ENCODE measurements at places on chromosomes 2 and 18.

GRCh38 chr2:80233333-80233732 lies 71.2 kb downstream of the LRRTM1 start:
- no peak for DNase-seq

- DNase-seq: no peak
These were observed 29.4 kb upstream of the MBP start for GRCh38 chr18:77161961-77162360.

GRCh38 chr2:6876309-6876708 lies 1.3 kb upstream of the RSAD2 start:
- DNase-seq: no peak

GRCh38 chr18:9403795-9404564 lies 69.4 kb downstream of the TWSG1 start:
- no peak for DNase-seq

DNA sequence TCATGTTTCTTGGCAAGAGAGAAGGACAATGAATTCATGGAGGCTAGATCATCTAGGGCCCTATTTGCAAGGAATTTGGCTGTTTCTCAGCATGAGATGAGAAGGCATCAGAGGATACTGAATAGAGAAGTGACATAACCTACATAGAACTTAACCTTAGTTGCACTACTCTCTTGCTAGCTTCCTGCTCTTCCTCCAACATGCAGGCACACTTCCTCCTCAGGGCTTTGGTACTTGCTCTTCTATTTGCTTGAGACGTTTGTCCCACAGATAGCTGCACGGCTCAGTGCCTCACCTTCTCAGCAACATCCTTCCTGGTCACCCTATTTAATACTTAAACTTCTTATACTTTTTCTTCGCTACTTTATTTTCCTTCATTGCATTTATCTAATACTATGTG lies 20.0 kb upstream of the LANCL1 start:
- no peak for DNase-seq

DNA sequence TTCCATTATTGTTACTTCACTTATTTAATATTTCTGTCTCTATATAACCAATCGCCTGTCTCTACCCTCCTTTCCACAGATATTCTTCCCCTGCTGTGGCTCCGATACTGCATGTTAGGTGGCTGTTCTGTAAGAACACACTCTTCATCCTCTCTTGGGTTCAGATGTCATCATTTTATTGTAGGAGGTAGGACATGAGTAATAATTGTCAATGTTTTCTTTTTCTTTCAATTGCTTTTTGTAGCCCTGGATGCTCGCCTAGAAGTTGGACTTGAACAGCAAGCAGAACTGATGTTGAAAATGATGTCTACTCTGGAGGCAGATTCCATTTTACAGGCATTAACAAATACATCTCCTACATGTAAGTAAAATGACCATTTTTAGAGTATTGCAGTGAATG lies 128.6 kb downstream of the BIRC6 start:
- DNase-seq: no peak

- no peak for DNase-seq
These were observed 6.0 kb downstream of the RSAD2 start for GRCh38 chr2:6883448-6884122.

DNA sequence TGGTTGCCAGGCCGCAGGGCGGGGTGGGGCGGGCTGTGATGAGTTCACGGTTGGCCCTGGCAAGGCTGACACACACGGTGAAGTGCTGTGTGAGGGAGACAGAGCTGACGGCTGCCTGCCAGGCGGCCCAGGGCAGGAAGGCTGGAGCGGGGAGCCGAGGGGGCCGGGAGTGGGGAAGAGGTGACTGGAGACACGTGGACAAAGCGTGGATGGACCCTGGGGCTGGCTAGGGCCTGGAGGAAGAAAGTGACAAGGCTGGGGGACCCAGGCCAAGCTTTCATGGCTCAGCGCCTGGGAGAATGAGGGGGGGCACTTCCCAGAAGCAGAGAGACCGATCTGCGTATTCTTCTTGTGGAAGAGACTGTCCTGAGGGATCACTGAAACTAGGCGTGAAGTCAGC lies 123.2 kb downstream of the DYSF start:
- no peak for DNase-seq

DNA sequence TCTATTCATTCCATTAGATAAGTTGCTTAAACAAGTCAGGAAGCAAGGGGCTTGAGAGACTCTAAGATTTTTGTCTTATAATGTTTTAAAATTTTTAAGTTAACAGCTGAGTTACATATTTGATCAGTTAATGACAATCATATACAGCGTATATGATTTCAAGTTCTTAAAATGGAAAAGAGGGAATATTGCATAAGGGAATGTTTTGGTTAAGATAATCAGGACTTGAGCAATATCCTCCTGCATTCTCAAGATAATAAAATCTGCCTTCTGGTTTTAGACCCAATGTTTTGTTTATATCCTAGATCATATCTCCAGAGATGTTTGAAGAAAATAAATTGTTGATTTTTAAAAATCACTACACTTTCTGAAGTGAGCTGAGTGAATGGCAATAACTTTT lies 13.4 kb upstream of the DYNC1I2 start:
- no peak for DNase-seq

DNA sequence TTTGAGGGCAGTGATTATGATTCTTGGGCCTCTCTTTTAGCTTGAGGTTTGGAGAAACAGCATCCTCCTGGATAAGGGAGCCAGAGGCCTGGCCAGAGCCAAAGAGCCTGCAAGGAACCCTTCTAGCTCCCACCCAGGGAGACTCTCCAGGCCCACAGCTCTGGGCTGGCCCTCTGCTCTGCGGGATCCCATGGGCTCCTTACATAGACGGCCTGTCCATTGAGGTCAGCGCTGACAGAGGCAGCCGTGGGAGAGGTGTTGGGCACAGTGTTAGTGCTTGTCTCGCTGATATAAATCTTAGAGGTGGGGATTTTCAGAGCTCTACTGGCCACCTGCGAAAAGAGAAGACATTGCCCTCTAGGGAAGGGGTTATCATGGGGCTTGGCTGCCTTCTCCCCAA lies 67.2 kb downstream of the XDH start:
- DNase-seq: no peak

DNA sequence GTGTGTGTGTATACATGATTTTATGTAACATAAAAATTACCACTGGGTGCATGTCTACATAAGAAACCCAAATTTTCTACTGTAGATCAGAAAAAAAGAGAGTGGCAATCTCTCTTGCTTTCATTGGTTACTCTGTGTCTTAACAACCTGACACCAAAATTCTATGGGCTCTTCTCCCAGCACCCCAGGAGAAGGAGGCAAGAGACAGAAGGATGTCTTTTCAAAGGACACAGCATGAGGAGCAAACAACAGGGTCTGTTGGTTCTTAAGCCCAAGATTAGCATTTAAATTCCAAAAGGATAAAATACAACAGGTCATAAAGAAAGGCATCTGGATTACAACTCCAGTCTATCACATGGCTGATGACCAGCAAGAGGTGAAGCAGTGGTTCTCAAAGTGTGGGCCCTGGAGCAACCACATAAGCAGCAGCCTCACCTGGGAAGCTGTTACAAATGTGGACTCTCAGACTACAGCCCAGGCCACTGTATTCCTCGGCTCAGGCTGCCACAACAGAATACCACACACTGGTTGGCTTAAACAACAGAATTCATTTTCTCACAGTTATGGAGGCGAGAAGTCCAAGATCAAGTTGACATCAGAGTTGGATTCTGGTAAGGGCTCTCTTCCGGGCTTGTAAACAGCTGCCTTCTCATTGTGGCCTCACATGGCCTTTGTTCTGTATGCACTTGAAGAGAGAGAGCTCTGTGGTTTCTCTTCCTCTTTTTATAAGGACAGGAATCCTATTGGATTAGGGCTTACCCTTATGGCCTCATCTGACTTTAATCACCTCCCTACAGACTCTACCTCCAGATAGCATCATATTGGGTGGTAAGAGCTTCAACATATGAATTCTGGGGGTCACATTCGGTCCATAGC lies 79.8 kb upstream of the RNF152 start:
- DNase-seq: no peak

- no peak for DNase-seq
These were observed 994 bp upstream of the DTNA start for GRCh38 chr18:34709104-34709503.

GRCh38 chr2:61670591-61671501 lies 132.7 kb upstream of the XPO1 start:
- no peak for DNase-seq

DNA sequence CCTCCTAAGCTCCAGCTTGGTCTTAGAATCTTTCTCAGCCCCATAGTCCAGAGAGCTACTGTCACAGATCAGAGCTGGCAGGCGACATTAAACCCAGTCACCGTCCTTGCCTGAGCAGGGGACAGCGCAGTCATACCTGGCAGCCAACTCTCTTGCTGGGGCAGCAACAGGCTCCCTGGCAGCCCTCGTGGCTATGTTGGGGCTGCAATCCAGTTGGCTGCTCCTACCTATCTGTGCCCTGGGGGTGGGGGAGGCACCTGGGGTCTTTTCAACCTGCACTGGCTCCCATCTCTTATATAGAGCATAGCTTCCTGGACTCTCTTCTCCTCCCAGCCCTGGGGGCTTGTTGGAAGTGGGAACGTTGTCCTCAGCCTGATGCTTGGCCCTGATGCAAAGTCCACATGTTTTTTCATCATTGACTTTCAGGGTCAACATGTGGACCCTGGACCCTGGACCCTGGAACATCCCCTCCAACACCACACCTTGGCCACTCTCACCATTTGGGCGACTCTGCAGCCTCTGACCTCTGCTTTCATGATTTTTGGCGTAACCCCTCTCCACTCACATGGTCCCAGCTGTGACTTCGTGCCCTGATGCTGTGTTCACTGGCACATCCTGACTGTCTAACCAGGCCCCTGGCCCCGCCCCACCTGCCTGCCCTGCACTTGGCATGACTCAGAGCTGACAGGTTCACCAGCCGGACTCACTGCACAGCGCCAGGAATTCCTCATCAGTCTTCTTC lies 45.6 kb downstream of the ATOH8 start:
- DNase-seq: no peak

DNA sequence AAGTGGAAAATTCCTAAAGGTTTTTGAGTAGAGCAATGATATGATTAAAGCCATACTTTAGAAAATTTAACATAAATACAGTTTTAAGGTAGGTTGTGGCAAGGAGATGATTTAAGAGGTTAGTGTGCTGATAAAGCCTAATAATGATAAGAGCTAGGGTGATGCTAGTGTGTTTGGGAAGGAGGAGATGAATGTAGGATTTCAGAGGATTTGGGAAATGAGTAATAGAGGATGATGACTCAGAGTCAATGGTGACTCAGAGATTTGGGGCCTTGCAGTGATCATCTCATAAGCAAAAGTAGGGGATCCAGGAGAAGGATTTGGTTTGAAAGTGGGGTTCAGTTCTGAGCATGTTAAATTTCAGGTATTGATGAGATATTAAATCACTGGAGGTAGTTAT lies 23.3 kb downstream of the STAMBP start:
- no peak for DNase-seq

DNA sequence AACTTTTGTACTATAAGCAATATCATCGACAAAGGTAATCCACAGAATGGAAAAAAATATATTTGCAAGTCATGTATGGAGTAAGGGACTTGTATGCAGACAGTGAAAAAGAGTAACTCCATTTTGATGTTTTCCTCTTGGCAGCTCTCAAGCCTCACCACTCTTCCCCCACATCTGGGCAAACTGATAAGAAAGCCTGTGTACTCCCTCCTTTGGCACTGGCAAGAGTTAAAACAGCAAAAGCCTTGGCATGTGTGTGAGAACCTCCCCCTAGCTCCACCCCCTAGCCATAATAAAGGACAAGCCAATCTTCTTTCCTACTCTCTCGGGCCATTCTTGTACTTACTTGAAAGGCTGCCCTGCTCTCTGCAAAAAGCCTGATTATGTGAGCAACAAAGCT lies 335.2 kb downstream of the LRATD1 start:
- DNase-seq: no peak

GRCh38 chr2:105112345-105112744 lies 74.5 kb downstream of the MRPS9 start:
- no peak for DNase-seq

DNA sequence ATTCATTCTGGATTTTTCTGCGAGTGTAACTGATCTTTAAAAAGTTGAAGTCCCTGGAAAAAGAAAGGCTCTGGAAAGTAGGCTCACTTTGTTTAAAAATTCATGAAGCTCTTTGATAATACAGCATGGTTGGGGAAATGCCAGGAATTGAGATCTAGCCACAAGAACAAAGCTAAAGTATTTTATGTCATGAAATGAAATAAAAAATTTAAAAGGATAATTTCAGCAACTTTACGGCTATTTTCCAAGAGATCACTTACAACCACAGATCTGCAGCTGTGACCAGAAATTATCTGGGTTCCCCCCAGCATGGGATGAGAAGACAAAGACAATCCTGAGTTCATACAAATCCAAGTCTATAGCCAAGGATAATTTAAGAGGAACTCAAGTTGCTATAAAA lies 25.3 kb upstream of the RFX8 start:
- no peak for DNase-seq

DNA sequence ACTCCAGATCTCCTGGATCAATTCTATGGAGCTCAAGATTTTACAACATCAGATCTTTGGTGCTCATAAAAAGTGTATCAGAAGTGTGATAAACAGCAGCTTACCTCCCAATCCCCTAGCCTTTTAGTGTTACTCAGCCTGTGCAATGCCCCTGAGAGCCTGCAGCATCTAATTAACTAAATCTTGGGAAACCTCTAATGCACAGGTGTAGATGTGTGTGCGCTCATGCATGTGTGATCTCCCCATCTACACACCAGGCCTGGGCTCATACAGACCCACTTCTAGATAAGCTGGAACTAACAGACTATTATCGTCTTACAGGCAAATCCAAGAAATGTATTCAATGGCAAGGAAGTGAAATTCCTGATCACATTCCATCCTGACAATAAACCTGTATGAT lies 7.5 kb downstream of the SUCLG1 start:
- no peak for DNase-seq

DNA sequence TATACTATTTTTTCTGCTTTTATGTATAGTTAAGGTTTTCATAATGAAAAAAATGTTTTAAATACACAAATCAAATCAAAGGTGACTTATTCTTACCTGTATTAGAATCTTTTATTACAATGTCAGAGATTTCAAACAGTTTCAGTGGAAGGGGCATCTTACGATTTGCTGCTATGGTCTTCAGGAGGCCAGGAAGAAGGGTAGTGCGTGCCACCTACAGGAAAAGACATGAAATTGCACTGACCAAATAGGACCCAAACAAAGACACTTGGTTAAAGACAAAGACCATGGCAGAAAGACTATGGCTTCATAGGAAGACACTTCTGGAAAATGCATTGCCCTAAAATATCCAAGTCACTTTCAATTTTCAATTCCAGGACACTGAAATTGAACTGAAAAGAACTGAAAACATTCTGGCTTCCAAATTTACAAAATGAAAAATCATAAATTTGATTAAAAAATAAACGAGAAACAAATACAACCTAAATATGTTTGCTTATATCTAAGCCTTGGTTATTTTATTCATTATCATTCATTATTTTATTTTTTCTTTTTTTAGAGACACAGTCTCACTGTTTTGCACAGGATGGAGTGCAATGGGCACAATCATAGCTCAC lies 42.1 kb downstream of the FARSB start:
- DNase-seq: no peak

DNA sequence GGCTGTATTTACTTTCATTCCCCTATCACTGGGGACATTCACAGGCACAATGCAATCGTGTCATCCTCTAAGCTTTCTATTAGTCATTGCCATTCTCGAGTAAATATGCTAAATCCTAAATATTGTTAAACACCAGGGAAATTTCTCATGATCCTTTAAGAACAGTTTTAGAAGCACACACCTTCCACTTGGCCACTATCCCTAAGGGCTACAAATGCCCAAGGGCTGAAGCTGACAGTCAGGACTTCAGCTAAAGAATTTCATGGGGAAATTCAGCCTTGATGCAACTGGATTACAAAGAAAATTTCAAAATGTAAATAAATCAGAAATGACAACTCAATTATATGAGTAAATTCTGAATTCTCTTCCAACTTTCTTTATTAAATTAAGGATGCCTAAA lies 163.1 kb upstream of the PID1 start:
- DNase-seq: no peak

All from DND-41 (cell line).